Right ventricle myocardium superior (tissue), 1 donor: ENCODE measurements at places on chromosomes 11 and 22.

DNA sequence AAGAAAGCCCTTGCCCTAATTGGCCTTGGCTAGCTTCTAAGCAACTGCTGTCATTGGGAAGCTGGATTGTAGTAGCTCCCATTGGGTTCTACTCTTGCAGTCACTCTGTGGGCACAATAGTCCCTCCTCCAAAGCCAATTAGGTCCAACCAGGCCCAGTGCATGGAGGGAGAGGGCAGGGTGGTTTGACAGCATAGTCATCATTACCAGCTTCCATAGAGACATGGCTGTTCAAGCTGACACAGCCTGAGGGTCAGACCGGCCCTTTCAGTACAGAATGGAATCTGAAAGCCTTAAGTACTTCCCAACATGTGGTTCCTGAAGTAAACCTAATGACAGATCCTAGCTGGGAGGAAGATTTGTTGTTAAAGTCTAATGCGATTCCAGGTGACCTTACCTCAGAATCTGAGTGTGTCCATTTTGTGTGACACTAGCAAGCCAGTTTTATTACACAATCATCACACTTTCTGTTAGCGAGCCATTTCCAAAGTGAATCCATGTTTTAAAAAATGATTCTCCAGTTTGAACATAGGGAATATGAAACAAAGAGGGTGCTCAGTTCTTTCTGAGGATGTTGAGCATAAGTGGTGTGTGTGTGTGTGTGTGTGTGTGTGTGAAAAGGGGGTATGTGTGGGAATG is 6.9 kb downstream of the PLET1 start:
- no peak for DNase-seq

DNA sequence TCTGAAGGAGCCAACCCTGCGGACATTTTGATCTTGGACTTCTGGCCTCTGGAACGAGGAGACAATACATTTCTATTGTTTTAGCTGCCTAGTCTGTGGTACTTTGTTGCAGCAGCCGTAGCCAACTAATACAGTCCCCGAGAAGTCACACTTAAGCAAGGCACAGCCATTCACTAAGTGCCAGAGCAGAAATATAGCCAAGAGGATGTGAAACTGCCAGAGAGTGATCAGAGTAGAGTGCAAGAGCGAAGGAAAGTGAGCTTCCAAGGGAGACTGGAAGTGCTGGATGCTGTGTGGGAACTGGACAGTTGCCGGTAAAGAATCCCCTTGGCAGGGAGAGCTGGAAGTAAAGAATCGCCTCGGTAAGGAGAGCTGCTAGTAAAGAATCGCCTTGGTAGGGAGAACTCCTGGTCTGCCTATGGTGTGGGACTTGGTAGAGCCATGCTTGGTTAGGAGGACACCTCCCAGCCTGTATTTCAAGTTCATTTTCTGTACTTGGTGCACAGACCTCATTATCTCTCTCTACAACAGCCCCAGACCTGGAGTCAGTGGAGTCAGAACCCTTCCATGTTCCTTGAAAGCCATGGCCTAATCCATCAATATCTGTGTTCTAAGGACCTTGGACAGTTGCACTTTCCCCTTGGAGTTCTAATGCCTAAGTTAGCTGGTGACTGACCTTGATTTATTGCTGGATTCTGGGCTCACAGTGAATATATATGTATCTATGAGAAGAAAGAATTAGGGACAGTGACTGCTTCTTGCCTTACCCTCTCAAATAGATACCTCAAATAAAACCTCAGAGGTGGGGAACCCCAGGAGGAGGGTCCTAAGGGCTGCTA is 162.1 kb downstream of the LDLRAD3 start:
- no peak for DNase-seq

DNA sequence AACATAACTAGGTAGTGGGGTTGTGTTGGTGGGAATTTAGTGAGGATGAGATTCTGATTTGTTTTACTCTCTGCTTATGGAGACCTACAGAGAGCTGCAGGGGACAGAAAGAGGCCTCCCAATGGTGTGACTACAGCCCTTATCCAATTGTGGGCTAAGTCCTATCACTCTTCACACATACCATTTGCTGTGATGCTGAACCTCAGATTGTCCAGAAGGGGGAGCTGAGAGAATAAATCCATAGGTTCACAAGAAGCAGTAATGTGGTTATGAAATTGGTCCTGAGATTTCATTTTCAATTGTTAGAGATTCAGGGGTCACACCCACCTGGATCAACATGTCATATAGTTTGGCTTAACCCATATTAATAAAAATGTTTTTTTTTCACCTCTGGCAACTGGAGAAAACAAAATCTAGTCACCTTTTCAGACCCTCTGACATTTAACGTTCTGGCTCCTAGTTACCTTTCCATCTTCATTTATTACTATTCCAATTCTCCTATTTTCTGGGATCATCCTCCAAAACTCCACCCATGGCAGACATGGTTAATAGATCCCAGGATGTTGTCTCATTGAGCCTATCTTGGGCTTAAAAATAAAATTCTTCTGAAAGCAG is 53.3 kb upstream of the PTPN5 start:
- no peak for DNase-seq

DNA sequence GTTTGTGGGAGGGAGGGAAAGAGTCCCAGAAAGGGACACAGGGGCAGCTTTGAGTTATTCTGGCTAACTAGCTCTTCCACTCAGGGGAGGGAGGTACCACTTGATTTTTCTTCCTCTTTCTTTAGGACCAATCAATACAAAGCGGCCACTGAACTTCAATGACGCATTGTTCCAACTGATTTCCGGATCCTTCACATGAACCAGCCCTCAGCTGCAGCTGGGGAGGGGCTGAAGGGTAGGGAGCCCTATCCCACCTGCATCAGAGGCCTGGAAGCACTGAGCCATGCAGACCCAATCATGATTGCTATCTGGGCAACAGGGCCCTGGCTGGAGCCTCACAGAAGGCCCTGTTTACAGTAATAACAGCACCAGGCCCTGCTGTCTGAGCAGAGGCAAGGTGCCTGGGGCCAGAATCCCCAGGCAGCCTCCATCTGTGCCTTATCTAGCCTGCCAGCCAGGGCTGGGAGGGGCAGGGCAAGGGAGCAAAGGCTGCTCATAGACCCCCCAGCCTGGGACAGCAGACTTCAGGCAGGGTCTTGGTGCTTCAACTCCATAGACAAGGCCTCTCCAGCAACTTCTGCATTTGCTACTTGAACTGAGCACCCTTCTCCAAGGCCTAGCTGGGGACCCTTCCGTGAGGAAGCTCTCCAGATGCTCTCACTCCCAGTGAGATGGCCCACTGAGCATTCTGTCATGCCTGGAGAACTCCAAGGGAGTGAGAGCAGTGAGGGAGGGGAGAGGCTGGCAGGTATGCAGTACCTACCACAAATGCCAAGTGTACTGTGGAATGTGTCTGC is 22.5 kb downstream of the CLPB start:
- DNase-seq: no peak

- DNase-seq: no peak
Measured at GRCh38 chr11:79931692-79932091, 490.9 kb upstream of the TENM4 start.

DNA sequence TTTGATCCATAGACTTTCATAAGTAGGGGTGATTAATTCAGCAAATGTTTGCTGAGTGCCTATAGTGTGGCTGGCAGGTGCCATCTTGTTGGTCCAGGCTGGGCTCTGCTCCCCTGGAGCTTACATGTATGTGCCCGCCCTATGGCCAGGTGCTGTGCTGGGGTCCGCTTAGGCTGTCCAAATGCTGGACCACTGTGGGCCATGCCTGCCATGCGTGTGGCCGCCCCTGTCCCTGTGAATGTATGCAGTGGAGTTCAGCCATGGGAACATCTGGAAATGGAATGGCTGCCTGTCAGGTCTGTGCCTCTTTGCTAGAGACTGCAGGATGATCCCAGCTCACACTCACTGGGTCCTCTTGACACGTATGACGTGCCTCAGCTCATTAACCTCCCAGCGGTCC is 594.6 kb downstream of the TBC1D22A start:
- no peak for DNase-seq

DNA sequence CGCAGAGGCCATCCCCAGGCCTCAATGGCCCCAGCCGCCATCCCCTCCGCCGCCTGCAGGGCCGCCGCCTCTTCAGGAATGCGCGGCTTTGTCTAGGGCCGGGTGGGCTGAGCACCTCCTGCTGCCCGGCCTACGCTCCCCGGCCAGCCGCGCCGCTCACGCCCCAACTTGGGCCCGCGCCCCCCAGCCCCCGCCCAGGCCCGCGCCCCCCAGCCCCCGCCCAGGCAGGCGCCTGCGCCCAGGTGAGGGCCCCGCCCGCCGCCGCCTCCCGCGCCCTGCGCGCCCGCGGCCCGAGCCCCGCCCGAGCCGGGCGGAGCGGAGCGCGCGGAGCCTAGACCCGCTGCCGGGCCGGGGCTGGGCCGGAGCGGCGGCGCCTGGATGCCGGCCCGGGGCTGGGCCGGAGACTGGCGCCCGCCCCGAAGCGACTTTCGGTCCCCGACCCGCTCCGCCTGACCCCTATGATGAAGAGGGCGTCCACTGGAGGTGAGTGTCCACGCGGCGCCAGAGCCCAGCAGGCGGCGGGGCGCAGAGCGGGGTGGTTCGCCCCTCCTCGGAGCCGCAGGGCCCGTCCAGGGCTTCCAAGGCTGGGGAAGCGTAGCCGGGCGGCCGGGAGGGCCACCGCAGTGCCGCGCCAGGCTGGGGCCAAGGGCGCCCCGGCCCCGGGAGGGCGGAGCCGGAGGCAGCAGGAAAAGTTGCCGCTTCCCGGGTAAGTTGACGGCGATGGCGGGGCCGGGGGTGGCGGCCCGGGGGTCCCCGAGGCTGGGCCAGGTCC is 34.3 kb upstream of the PRODH start:
- DNase-seq: peak; percentile 34

- no peak for DNase-seq
Measured at GRCh38 chr11:101915791-101916291, 481 bp downstream of the ANGPTL5 start.

GRCh38 chr11:126727381-126727780 is 273.2 kb downstream of the KIRREL3 start:
- no peak for DNase-seq

GRCh38 chr11:6402561-6402981 is 12.3 kb downstream of the SMPD1 start:
- DNase-seq: no peak
